Aorta (tissue), 5 donors: ENCODE measurements at places on chromosomes 11 and 22. TPM values are rescaled to one million over a fixed set of nuclear protein-coding genes. Genes with fewer than 3 reads are reported as not detected.

GRCh38 chr11:88604260-88604659 is 266.7 kb upstream of the CTSC start:
- no peaks in the 10 kb centered on the region for H3K36me3 ChIP-seq
- H3K27ac ChIP-seq, result no peak overlapping the region
- no peak for DNase-seq
- no peak overlapping the region for H3K4me3 ChIP-seq
- no peaks in the 10 kb centered on the region for H3K27me3 ChIP-seq
- H3K4me1 ChIP-seq, result peaks cover 3% of the 10 kb centered on the region

The NPAS4 gene
- total RNA-seq, result 0.54 TPM

DNA sequence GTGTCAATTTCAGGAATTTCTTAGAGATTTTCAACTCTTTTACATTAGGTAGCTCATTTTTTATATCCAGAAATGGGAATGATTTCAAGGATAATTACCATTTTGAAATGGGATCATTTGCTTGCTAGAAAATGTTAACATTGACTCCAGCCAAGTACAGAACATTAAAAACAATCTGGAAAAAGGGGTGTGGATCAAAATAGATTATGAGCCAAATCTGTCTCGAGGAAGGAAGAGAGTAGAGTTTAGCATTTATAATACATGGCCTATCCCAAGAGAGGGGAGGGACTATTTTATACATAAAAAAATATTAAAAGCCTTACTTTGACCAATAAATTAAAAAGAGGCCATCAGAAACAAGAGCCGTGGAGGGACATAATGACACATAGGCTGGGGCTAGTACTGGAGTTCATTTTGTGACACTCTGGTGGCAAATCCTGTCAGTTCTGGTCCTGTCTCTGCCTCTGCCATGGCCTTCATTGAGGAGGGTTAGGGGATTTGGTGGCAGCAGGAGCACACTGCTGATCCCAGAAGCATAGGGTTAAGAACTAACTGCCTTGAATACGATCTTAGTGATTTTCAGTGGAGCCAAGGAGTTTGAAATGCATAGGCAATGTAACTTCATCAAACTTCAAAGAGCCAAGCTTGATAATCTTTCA is 20.4 kb downstream of the PPP6R3 start:
- no peaks in the 10 kb centered on the region for H3K27me3 ChIP-seq
- no peak overlapping the region for H3K27ac ChIP-seq
- no peaks in the 10 kb centered on the region for H3K36me3 ChIP-seq
- no peak overlapping the region for H3K4me3 ChIP-seq

DNA sequence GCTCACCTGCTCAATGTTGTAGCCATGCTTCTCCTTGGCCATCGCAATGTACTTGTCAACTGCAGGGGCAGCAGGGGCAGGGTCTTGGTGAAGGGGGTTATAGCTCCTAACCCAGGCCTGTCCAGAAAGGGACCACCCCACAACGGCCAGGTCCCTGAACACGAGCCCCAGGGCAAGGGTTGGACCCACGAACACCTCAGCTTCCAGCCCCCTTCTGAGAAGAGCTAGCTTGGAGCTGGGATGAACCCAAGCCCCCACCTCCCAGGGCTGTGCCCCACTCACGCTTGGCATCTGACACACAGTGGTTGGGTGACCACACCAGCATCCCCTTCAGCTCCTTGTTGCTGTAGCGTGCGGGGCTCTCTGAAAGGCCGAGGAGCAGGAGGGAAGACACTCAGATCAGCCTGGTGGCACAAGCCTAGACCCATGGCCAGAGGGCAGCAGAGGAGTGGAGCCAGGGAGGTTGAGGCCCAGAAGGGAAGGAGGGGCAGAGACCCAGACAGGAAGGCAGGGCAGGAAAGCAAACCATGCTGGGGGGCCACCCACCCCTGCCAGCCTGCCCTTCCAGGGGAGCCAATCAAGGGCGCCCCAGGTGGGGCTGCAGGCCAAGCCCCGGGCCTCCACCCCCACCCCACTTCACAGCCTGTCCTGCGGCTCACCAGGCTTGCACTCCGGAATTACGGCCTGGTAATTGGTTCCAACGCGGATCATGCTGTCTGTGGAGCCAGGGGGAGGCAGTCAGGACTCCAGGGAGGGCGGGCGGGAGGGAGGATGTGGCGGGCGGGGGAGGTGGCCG is 1.9 kb downstream of the RCOR2 start:
- H3K4me1 ChIP-seq, result no peaks in the 10 kb centered on the region
- no peaks in the 10 kb centered on the region for H3K36me3 ChIP-seq
- H3K4me3 ChIP-seq, result no peak overlapping the region
- no peak overlapping the region for H3K27ac ChIP-seq

- H3K27ac ChIP-seq, result no peak overlapping the region
- no peak overlapping the region for H3K4me3 ChIP-seq
These were observed 15.5 kb upstream of the MS4A12 start for GRCh38 chr11:60477035-60477445.

DNA sequence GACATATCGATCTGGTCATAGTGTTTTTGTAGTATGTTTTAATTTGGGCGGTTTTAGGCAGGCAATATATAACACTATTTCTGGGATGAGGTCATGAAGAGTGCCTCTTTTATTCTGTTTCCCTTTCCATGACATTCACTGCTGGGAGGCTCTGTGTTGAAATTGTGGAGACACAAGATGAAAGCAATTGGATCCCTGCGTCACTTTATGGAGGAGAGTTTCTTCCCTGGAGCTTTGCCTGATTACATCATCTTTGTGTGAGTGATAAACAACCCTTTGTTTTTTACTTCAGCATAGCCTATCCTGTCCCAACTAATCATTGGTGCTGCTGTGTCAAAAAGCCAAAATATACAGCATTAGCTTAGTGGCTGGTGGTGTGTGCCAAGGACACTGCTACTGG is 48.6 kb downstream of the PARVG start:
- no peak for DNase-seq
- H3K27me3 ChIP-seq, result no peaks in the 10 kb centered on the region
- H3K4me1 ChIP-seq, result no peaks in the 10 kb centered on the region

- no peak overlapping the region for H3K4me3 ChIP-seq
- no peak overlapping the region for H3K27ac ChIP-seq
- H3K27me3 ChIP-seq, result no peaks in the 10 kb centered on the region
- H3K4me1 ChIP-seq, result peaks cover 2% of the 10 kb centered on the region
These were observed 6.7 kb downstream of the USP2 start for GRCh38 chr11:119374632-119375336.

- DNase-seq, result no peak
- H3K27ac ChIP-seq, result no peak overlapping the region
- no peaks in the 10 kb centered on the region for H3K36me3 ChIP-seq
- no peaks in the 10 kb centered on the region for H3K4me1 ChIP-seq
- no peak overlapping the region for H3K4me3 ChIP-seq
These were observed 165.9 kb upstream of the NECTIN1 start for GRCh38 chr11:119894916-119895315.

The GRAMD1B gene
- total RNA-seq, result 4.5 TPM

GRCh38 chr11:86587264-86588193 is 84.9 kb downstream of the ME3 start:
- peaks cover 1% of the 10 kb centered on the region for H3K4me1 ChIP-seq
- no peaks in the 10 kb centered on the region for H3K36me3 ChIP-seq
- no peak overlapping the region for H3K27ac ChIP-seq
- DNase-seq, result no peak
- no peak overlapping the region for H3K4me3 ChIP-seq

The TRIM34 gene
- 5.6 TPM for total RNA-seq

The SLC16A8 gene
- 0.81 TPM for total RNA-seq

The ROBO4 gene
- total RNA-seq, result 41.9 TPM

The C11orf87 gene
- total RNA-seq, result not detected
